Progenitor cell of endocrine pancreas (in vitro differentiated cells): ENCODE measurements at places on chromosomes 5 and 9.

GRCh38 chr9:137307255-137308056 is 5.4 kb upstream of the NRARP start:
- DNase-seq = peak; percentile 15

- no peak for DNase-seq
Observed at GRCh38 chr9:82036086-82036485, 47.5 kb downstream of the SPATA31D1 start.

DNA sequence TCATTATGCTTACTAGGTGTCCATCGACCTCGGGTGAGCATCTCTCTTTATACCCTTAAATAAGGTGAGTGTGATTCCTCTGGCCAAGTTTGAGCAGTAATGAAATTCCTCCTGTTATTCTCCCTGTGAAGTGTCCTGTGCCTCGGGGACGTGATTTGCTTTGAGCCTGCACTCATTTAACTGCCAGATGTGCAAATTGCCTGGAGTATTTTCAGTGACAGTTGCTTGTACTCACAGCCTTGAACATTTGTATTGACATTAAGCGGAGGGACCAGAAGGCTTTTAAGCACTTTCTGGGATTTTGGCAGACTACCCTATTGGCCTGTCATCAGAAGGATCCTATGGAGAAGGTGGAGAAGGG is 126.9 kb downstream of the DOCK2 start:
- DNase-seq = no peak

GRCh38 chr5:7762267-7762666 is 88.7 kb downstream of the CFAP90 start:
- no peak for DNase-seq

- no peak for DNase-seq
Observed at GRCh38 chr9:115374724-115375268, 256.8 kb upstream of the TNC start.

- no peak for DNase-seq
Observed at GRCh38 chr5:124859556-124860290, 113.3 kb upstream of the ZNF608 start.

DNA sequence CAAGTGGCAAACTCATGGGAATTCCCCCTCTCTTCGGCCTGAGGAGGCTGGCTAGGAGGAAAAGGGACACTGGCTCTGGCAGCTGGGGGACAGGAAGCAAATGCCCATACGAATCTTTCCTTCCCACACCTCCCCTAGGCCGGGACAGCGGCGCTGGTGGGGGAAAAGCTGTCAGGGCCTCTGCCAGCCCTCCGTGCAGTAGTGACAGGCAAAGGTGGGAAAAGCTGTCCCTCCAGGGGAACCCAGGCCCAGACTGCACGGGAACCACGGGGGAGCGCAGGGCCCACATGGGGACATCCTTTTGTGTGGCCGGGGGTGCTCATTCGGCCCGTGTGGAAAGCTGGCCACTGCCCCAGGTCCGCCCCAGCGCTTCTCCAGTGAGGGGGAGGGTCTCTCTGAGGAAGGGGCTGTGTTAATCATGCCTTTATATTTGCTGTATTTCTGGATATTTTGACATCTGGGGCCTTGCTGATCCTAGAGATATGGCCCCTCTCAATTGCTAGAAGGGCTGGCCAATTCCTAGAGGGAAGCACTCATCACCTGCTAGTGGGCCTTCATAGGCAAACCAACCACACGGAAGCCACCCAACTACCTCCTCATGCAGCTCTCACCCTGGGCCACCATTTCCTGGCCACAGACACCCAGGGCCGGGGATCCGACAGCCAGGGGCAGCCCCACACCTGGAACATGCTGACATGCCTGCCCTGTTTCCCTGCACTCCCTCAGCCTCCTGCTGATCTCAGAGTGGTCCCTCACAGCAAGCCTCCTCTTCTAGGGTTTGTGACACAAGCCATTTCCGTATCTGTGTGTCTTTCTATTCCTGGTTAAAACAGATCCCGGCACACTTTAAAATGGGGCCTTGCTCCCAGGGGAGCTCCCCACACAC is 138.8 kb downstream of the ROR2 start:
- DNase-seq = no peak

DNA sequence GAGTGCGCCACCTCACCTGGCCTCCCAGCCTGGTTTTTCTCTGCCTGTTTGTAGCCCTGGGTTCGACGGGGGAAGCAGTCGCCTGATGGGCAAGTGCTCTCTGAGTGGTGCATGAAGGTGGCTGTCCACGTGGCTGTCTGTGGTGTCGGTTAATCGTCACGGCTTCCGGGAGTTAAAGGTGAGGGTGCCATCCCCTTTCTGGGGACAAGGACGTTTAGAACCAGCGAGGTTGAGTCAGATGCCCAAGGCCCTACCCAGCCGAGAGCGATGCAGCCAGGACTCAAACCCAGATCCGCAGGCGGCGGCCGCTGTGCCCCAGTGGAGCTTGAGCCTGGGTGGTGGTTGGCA is 47.7 kb downstream of the RXRA start:
- no peak for DNase-seq

- DNase-seq = no peak
Observed at GRCh38 chr5:55575815-55576583, 41.2 kb upstream of the PLPP1 start.

GRCh38 chr5:78610163-78610583 is 38.4 kb downstream of the LHFPL2 start:
- DNase-seq = no peak

GRCh38 chr9:84481231-84481630 is 140.7 kb upstream of the SLC28A3 start:
- no peak for DNase-seq

DNA sequence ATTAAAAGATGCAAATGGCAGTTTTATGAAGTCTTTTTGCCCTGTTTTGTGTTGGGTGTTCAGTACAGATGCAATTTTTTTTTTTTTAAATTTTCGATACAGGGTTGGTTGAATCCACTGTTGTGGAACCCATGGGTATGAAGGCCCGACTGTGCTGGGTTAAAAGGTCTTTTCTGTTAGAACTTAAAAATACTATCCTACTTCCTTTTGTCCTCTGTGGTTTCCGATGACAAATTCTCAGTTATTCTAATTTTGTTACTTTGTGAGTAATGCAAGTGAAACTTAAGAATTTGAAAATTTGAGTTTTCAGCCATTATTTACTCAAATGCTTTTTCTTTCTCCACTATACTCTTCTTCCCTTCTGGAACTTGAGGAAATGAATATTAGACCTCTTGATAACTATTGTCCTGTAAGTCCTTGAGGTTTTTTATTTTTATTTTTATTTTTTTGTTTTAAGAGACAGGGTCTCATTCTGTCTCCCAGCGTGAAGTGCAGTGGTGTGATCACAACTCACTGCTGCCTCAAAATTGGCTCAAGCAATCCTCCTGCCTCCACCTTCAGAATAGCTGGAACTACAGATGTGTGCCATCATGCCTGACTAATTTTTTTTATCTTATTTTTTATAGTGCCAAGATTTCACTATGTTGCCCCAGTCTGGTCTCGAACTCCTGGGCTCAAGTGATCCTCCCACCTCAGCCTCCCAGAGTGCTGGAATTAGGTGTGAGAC is 67.5 kb downstream of the ZCCHC7 start:
- no peak for DNase-seq

DNA sequence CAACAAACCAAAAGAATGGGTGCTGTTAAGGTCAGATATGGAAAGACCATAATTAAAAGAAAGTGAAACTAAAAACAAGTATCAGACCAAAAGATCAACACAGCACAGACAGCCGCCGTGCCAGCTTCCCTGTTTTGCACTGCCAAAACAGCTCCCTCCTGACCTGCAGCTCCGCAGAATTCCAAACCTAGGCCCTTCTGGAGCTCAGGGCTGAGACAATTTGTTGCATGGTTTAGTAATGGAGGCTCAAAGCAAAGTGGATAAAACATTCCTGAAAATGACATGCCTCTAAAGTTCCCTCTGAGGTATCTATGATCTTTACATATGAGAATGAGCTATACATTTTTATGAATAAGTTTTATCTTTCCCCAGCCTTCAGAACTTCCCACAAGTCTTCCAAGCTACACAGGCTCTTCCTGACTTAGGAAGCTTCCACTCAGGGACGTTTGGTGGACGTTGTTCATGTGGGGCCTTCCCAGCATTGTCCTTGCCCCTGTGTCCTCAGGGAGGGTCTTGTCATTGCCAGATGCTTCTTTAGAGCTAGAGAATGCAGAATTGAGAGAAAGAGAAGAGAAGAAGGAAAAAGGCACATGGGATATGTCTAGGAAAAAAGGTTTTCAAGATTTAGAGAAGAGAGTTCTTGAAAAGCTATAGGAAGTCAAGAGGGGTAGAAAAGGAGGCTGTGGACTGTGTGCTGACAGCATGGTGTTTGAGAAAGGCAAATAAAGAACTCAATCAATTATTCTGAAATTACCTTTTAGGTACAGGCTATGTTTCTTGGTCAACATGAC is 28.4 kb upstream of the SSBP2 start:
- DNase-seq = no peak

- no peak for DNase-seq
Observed at GRCh38 chr5:126416266-126416925, 6.8 kb upstream of the GRAMD2B start.

DNA sequence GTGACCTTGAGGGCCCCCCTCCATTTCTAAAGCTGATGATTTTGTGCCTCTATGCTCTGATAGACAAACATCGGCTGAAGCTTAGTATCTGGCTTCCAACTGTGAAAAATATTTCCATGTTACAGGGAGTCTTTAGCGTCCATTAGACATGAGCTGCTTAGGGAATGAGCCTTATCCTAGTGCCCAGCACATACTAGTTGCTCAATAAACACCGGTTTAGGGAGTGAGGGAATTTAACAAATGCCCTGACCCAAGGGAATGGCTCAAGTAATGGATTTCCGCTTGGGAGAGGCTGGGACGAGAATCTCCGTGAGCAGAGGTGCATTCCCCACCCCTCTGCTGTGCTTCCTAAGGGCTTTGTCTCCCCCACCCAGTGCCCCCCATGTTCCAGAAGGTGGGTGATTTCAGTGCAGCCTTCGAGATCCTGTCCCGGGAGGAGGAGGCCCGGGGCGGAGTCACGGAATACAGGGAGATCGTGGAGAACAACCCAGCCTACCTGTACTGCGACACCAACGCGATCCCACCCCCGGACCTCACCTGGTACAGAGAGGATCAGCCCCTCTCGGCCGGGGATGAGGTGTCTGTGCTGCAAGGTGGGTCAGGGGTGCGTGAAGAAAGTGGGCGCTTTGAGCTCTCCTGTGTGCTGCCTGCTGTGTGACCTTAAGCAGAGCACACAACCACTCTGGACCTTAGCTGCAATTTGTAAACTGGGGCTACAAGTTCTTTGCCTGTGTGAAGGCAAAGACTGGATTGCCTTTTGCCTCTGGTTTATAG is 65.7 kb upstream of the ASS1 start:
- no peak for DNase-seq

DNA sequence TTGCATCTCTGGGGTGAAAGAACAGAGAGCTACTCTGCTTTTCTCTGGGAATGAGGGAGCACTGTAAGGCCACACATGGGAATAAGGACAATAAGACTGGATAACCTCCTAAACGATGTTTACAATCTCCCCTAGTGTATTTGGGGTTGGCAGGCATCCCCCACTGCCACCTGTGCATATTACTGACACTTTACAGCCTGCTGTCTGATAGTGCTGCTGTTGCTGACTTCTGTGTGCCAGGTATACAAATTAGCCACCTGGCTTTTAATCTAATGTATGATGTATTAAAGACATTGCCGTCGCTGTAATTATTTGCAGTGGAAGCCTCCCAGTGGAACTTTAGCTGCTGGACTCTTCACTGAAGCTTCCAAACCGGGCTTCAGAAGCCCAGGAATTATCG is 4.4 kb upstream of the SHISAL2B start:
- no peak for DNase-seq

DNA sequence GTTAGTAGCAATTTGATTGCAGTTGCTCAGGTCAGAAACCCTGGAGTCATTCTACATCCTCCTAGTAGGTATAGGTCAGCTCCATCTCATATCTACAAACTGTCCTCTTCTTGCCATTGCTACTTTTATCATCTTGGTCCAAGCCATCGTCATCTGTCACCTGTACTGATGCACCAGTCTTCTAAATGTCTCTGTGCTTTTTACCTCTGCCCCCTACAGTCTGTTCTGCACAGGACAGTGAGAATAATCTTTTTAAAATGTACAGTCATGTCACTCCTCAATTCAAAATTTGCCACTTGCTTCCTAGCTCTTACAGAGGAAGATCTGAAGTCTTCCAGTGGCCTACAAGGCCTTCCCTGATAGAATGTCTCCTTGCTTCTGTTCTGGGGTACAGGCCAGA is 6.8 kb downstream of the NNT start:
- DNase-seq = no peak

- no peak for DNase-seq
Observed at GRCh38 chr5:44233691-44234090, 155.5 kb downstream of the FGF10 start.

DNA sequence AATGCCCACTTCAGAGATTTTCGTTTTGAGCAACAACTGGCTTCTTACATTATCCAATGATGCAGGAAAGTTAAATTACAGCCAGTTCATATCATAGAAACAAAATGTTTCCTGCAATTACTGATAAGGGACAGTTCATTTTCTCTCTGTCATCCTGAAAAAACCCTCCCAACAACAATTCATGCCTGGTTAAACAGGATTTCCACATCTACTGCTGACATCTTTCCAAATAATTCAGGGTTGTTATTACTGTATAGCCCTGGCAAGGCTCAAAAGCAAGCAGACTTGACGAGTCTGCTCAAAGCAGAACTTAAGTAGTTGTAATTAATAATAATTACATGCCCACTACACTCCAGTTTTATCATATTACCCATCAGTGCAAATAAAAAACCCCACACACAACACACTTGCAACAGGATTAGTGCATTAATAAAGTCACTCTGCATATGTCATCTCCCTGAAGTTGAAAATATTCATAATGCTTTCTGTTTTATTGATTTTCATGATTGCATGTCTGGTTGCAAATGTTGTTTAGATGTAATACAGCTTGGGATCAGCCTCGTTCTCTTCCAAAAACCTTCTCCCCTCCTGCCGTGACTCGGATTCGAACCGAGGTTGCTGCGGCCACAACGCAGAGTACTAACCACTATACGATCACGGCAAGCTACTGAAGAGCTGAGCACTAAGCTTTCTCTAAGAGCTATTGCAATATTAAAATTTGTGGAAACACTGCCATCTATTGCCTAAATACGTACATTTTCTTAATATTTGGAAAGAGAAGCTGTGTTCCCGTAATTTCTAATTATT is 119.6 kb upstream of the NFIB start:
- DNase-seq = no peak

DNA sequence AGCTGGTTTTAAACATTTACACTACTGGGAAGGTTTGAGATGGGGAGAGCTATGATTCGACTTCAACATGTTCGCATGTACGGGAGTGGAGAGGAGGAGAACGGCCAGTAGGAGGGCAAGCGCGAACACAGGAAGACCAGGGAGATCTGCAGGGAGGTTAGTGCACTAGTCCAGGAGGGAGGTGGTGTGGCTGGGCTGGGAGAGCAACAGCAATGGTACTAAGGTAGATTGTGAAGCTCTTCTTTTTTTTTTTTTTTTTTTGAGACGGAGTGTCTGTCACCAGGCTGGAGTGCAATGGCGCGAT is 16.6 kb downstream of the IER5L start:
- DNase-seq = no peak
